Osteoblast (primary cell): ENCODE measurements at places on chromosomes 3 and 15.
A peak's percentile ranks its signal among the peaks of the same experiment; 100 is the strongest.

GRCh38 chr15:69058830-69059556 is 44.5 kb downstream of the NOX5 start:
- DNase-seq: peak; percentile 94

DNA sequence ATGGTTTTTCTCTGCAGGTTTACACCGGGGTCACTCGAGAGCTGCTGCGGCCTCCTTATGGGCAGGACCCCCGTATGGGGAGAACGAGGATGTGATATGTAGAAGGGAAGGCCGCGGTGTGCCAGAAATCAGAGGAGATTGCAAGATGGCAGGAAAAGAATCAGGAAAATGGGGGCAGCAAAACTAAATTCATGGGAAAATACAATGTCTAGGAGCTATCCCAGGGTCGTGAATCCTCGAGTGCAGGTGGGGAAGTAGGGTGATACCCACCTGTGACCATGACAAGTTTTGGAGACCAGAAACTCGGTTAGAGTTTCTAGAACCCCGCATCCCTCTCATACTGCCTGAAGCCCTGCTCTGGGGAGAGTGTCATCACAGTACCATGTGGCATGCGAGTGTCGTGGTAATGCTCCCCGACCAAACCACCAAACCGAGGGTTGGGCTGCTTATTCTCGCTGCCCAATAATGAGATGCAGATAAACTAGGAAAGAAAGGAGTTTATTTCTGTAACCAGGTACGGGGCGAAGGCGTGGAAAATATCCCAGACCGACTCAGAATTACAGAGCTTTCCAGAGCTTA is 781 bp downstream of the TRNT1 start:
- peak; percentile 53 for DNase-seq

DNA sequence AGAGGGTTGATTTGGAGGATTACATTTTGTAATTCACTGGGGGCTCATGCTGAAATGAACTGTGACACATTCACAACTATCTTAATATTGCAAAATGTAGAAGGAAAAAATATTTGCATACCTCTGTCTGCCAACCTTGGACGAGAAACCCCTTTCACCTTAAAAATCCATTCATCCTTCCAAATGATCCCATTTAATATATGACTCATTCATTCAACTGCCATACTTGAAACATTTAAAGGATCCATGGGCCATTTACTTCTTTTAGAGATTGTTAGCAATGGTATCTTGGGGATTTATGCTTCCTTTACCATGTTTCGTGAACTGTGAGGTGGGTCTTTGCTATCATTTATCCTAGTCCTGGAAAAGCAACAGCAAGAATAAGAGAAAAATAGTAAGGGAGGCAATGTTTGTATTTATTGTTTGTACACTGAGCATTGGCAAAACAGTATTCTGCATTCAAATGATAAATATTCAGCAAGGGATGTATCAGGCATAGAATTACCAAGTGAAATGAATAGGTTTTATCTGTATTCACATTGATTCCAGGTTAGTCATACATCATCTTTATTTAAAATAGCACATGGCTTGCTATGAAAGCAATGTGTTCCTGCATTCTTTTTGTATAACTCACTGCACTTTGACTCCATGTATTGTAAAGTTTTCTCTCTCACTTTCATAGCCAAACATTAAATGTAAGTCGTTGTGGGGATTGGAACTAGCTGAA is 378.1 kb downstream of the NSUN3 start:
- peak; percentile 29 for DNase-seq

- DNase-seq: no peak
Measured at GRCh38 chr15:86558252-86558651, 478.6 kb downstream of the AGBL1 start.

GRCh38 chr15:60840306-60840702 is 361.4 kb upstream of the ICE2 start:
- no peak for DNase-seq

DNA sequence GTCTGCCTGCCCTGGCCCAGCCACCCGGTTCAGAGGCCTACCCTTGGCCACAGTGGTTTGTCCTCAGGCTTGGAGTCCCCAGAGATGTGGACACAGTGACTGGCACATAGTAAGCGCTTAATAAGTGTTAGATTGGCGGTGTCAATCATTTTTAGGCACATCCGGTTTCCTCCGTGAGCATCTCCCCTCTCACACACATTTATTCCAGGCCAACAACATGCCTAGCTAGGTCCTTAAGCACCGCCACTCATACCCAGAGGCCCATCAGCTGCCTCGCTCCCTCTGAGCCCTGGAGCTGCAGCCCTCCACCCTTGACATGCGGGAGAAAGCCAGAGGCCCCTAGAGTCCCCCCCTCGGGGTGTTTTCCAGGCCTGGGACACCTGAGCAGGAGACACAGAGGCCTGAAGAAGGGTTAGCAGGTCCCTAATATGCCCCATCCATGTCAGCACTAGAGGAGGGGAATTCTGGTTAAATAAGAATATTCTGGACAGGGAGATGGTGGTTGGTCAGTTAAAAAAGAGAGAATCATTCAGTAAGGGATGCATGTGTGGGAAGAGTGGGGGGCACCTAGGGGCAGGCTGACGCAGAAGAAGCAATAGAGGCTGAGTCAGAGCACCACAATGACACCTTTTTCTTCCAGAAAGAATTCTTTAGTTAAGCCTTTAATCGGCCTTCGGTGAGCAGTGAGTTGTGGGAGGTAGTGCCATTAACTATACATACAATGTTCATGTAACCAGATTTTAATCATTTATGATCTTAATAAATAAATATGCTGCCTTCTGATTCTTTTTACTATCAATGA is 22.3 kb downstream of the NR2F2 start:
- peak; percentile 82 for DNase-seq

- DNase-seq: peak; percentile 68
Measured at GRCh38 chr3:139533781-139534454, 5.6 kb downstream of the RBP1 start.

DNA sequence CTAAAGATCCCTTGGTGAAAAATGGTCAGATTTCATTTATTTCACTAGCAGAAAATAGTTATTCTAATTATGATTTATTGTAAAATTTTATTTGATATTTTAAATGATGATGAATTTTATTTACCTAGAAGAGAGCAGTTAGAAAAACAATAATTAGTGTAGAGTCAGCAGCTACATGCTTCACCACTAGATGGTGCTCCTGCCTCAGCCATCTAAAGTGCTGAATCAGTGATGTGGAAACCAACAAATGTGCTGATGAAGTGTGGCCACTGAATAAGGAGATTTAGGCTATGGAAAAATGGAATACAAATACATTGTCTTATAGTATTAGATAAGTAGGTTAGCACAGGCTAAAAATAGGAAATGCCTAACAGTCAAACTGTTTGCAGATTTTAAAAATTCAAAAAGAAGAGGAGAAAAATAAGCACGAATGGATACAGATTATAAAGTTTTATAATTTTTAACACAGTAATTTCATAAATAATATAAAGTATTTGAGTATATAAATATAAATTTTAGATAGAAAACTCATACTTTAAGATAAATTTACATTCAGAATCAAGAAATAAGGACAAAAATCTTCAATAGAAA is 109.8 kb downstream of the PPP2R3A start:
- no peak for DNase-seq

GRCh38 chr15:79184465-79184892 is 93.9 kb upstream of the RASGRF1 start:
- DNase-seq: peak; percentile 91

DNA sequence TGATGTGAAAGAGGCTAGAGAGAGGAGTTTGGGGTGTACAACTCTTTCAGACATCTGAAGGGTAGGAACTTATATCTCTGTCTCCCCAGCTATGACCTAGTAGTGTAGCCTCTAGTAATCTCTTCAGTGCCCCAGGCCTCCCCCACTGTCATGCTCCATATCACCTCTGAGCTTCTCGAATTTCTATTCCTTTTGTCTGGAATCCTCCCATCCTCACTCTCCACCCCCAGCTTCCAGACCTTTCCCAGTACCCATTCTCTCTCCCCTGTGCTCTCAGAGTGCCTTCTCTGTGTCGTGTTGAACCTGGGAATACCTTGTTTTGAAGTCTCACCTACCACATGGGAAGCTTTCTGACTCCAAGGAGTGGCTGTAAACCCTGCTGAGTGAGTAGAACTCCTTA is 3.6 kb upstream of the RBPMS2 start:
- peak; percentile 29 for DNase-seq

DNA sequence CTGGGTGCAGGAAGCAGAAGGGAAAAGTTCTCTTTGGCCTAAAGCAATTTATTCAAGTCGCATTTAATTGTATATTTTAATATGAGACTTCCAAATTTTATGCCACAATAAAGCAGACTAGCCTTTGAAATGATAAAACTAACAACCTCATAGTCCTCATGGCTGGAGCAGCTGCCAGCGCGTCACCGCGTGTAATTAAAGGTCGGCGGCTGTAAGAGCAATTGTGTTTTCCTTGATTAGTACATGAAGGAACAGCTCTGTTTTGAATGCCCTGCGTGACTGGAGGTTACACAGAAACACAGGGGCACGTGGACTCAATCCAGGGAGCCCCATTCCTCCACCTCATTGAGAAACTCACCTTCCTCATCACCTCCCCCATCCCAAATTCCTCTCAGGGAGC is 10.1 kb upstream of the LRRC15 start:
- DNase-seq: no peak

DNA sequence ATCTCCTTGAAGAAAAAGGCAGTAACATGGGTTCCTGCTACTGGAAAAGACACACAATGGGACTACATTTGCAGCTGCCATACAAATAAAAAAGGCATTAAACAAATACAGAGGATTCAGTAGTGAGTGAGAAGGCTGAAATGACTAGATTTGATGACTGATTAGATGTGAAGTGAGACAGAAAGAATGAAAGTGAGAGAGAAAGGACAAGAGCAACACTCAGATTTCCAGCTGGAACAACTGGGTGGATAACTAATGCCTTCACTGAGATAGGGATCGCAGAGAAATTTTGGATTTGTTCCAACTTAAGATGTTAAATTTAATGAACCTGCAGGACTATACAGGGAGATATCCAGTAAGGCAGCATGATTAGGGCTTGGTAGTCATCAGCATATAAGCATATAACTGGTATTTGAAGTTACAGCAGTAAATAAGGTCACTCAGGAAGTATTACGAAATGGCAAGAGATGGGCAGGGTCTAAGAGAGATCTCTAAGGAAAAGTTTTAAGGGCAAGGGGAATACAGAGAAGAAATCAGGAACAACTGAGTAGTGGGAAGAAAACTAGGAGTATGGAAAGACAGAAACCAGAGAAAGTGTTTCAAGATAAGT is 8.2 kb downstream of the OSBPL11 start:
- DNase-seq: no peak

DNA sequence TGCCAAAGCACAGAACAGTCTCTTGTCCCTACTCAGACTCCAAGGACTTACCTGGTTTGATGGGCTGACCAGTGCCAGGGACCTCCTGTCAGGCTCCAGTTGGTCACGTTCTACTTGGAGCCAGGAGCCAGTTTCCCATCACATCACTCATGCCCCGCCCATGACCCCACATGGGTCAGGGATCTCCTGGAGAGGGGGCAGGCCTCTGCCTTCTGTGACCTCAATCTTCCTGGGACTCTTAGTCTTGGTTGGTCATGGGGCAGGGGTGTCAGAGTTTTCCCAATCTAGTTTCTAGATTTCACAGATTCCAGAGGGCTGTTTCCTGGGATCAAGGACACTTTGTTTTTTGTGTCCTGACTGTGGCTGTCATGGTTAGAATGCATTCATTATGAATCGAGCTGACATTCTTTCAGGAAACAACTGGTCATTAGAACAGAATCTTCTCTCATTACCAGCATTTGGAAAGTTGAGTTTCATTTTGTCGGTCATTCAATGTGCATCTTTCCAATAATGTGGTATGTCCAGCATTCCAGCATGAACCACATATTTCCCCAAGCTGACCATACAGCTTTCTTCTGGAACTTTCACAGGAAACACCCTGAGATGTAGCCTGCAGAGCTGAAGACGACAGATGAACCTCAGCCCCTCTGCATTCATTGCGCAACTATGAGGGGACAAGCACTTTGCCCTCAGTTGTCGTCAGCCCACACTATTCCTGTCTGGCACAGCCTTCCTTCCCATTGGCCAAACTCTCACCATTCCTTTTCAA is 19.8 kb downstream of the CYP19A1 start:
- no peak for DNase-seq

DNA sequence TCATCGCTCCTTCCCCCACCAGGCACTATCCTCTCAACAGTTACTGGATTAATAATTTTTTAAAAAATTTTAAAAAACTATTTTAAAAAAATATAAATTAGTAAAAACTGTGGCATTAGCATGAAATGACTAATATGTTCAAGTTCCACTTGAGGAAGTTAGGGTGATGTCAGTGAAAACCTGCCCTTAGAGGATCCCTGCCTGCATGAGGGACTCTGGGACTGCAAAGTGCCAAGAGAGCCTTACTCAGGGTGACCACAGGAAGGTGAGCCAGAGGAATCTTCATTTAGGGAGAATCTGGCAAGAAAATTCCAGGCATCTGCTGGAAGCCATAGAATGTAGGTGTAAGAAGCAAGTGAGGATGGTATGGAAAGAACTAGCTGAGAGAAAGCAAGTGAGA is 157.7 kb upstream of the BCL6 start:
- DNase-seq: no peak

DNA sequence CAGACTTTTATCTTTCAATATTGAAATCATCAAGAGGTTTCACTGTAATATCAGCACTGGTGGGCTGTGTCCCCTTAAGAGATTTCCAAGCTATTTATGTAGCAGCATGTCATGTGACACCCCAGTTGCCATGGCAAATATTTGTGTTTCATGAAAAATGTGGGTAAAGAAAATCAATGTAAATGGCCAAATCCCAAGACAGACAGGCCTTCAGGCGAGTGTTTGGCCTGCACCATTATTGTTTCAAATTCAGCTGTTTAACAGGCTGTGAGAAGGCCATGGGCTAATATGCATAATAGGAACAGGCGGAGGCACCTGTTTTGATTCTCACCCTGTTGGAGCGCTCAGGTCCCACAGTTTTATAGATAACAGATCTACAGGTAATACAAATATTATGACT is 104.2 kb downstream of the IQCH start:
- no peak for DNase-seq

GRCh38 chr3:71389911-71390573 is 193.5 kb downstream of the FOXP1 start:
- no peak for DNase-seq

DNA sequence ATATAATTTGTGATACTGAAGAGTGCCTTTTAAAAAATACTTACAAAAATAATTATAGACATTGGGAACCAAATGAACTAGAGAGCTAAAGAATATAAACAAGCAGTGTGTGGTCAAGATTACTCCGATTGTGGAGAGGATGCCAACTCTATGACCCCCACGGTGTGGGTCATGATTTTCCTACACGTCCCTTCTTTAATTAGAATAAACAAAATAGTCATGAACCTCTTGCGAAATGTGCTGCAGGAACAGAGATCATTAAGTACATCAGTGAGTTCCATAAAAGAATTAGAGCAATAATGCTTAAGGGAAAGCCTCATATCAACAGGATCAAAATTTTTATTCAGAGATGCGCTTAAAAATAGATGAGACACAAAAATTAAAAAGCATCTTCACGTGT is 476.6 kb upstream of the ROBO1 start:
- DNase-seq: no peak

GRCh38 chr15:84572231-84572630 is 28.6 kb upstream of the ZSCAN2 start:
- DNase-seq: no peak

DNA sequence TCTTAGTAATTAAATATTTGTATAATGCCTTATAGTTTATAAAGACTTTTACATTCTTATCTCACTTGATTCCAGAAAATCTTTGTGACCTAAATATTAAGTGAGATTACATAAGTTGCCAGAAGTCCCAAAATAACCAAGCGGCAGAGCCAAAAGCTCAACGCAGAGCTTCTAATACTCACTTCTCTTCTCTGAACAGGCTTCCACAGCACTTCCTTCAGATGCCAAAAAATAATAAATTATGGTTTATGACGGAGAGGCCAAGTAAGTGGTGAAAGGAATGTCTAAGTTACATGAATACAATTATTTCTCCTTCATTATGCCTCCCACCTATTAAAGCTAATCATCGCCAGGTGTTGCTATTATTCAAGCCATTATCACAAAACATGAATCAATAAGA is 110.3 kb downstream of the GBE1 start:
- no peak for DNase-seq
